Stimulated activated CD8-positive, alpha-beta memory T cell treated with anti-CD3 and anti-CD28 coated beads, Interleukin-4, amount 100 ng/mL, for 24 hours (primary cell): ENCODE measurements at places on chromosomes 16 and 17.

- DNase-seq, result no peak
These were observed 49.3 kb downstream of the ZFPM1 start for GRCh38 chr16:88502371-88502770.

DNA sequence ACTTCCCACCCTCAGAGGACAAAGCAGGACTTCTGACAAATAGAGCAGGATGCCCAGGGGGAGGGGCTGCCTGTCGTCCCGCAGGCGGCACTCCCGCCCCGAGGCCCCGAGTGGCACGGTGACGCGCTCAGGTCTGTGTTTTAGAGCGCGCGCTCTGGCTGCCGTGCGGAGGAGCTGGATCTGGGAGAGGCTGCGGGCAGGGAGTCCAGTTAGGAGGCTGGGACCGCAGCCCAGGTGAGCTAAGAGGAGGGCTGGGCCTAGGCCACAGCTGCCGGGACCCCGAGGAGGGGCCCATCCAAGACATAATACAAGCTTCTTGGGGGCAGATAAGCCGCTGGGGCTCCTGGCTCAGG, 6.4 kb downstream of the DOC2A start:
- no peak for DNase-seq

DNA sequence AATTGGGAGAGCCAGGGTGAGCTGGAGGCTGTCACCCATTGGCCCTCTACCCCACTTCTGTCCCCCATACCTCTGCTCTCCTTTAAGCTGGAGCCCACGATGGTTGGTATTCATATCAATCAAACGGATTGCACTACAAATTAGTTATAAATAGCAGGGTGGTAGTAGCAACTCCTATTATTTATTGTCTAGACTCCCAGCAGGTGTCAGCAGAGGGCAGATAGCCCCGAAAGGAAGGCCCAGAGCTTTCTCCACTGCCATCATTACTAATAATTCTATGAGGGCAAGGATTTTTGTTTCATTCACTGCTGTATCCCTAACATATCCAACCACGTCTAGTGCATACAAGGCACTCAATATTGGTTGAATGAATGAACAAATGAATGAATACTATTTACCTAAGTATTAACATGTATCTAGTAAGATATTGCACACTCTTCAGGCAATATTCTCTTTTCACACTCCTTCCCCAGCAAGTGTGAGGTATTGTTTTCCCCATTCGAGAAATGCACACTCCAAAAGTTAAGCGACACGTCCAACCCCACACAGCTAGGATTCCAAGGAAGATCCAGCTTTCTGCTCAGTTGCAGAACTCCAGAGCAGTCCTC, 6.3 kb downstream of the C17orf50 start:
- no peak for DNase-seq

GRCh38 chr16:30663820-30664219, 5.6 kb downstream of the FBRS start:
- DNase-seq, result no peak

- DNase-seq, result no peak
These were observed 16.9 kb downstream of the NSMCE1 start for GRCh38 chr16:27251541-27252205.

GRCh38 chr17:82050152-82050760, 1.4 kb downstream of the RFNG start:
- no peak for DNase-seq

DNA sequence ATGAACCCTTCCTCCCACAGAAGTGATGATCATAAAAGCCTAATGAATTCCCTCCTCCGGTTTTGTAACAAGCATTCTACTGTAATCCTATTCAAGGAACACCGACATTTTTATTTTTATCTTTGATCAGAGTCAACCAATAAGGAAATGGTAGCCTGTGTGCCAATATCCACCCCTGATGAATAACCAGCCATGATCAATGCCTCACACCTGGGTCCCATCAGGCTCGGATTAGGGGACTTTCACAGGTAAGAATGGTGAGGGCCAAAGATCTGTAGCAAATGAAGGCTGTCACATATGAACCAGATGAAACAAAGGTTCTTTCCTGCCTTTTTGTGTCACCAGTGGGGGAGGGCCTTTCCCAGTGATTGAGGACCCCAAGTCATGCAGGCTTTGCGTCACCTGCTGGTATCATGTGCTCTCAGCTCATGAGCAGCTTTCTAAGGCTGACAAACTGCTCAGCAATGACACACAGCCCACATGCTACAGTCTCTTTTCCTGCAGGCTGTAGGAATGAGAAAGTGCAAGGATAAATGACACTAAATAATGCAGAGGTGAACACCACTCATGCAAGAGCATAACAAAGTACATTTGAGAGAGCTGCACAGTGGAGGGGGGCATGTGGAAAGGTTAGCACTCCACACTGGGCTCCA, 34.9 kb downstream of the TOM1L2 start:
- no peak for DNase-seq

DNA sequence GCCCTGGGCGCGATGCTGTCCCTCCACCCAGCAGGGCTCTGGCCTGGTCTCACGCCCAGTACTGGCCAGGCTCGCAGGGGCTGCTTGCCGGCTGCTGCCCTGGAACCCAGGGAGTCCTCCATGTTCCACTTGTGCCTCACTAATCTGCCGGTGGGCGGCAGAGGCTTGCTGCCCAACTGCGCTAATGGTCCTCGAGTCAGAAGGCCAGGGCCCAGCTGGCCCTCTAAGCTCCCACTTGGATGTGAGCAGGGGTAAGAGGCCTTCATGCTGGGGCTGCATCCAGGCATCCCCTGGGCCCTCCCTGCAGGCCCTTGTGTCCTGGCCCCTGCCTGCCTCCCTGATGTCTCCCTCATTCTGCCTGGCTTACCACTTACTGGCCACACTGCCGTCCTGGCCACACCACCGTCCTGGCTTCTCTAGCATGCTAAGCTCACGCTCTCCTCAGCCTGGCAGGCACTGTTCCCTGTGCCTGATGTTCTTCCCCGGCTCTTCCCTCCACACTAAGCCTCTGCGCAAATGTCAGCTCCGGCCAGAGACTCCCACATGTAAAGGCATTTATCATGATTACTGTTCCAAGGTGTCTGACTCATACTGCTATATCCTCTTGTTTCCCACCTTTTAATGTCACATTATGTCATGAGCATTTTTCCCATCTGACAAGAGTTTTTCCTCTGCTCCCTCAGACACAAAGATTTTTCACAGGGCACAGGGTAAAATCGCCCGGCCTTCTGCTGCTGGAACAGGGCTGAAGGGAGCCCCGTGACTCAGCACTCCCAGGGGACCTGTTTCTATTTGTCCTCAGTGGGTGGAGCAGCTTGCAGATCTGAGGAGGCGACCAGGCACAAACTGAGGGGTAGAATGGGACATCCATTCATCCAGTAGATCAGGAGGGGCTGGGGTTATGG, 15.9 kb downstream of the B9D1 start:
- DNase-seq, result no peak

- no peak for DNase-seq
These were observed 32.8 kb upstream of the TNRC6A start for GRCh38 chr16:24696699-24697098.

- no peak for DNase-seq
These were observed at the start of gene BICDL2 for GRCh38 chr16:3036726-3037315. TSS of gene BICDL2 (minus strand) at chr16:3036944. CDS start at chr16:3035496, 1,448 bp downstream.

DNA sequence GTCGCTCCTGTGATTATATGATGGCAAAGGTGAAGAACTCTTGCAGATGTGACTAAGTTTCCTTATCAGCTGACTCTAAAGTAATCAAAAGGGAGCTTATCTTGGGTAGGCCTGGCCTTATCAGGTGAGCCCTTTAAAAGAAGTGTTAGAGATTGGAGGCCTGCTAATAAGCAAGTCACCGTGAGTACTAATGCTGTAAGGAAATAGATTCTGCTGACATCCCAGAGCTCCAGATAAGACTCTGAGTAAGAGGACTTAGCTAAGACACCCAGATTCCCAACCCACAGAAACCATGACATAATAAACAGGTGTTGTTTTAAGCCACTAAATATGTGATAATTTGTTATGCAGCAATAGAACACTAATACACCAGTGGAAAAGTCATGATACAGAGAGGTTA, 99.9 kb upstream of the FAM20A start:
- DNase-seq, result no peak

- DNase-seq, result no peak
These were observed 81.2 kb downstream of the USP22 start for GRCh38 chr17:20961586-20961985.

GRCh38 chr17:21194226-21194625, 19.7 kb downstream of the TMEM11 start:
- no peak for DNase-seq

DNA sequence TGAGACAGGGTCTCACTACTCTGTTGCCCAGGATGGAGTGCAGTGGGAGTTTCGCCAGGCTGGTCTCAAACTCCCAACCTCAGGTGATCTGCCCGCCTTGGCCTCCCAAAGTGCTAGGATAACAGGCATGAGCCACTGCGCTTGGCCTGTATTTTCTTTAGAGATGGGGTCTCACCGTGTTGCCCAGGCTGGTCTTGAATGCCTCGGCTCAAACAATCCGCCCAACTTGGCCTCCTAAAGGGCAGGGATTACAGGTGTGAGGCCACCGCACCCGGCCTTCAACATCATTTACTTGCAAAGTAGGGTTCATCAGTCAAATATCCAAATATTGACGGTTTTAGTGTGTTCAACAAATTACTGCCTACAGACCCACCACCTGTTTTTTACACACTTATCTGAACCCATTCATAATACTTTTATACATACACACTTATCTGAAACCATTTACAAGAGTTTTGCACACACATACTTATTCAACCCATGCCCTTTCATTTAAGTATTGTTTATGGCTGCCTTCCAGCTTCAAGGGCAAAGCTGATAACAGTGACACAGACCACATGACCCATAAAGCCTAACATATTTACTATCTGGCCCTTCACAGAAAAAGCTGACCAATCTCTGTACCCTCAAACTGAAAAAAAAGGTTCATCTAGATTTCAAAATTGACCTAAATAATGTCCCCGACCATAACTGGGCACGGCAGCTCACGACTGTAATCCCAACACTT, 11.9 kb downstream of the TMEM170A start:
- no peak for DNase-seq

- no peak for DNase-seq
These were observed 2.7 kb downstream of the KCTD2 start for GRCh38 chr17:75049706-75050105.

GRCh38 chr16:27211026-27211425, 7.7 kb downstream of the KDM8 start:
- DNase-seq, result no peak
